ENCODE measurements at places on chromosomes 12 and 14.

- DNase-seq, result no peak
Measured at GRCh38 chr12:44157359-44157758, 321.5 kb downstream of the TMEM117 start.

GRCh38 chr14:60655898-60656685 lies 6.8 kb upstream of the SIX1 start:
- DNase-seq, result no peak

DNA sequence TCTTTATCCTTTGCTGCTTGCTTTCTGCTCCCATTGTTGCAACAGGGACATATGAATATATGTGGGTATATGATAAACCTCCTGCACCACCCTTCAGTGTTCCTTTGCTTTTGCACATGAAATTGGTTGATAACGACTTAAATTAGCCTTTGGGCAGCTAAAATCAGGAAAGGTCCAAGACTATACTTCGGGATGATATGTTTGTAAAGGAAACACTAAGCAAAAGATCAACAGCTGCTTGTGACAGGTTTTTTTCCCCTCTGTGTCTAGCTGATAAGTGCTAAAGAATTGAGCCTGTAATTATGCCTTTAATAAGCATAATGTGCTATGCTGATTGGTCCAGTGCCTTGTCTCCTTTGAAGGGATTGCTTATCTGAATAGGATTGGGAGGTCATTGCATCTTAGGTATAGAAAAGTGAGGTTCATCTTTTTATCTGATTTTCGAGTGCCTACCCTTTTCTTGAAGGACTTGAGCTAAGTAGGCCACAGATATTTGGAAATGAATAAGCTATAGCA lies 59.4 kb downstream of the PPHLN1 start:
- DNase-seq, result no peak

- peak; percentile 78 for DNase-seq
Measured at GRCh38 chr14:100434033-100434601, 111.0 kb downstream of the SLC25A47 start.

DNA sequence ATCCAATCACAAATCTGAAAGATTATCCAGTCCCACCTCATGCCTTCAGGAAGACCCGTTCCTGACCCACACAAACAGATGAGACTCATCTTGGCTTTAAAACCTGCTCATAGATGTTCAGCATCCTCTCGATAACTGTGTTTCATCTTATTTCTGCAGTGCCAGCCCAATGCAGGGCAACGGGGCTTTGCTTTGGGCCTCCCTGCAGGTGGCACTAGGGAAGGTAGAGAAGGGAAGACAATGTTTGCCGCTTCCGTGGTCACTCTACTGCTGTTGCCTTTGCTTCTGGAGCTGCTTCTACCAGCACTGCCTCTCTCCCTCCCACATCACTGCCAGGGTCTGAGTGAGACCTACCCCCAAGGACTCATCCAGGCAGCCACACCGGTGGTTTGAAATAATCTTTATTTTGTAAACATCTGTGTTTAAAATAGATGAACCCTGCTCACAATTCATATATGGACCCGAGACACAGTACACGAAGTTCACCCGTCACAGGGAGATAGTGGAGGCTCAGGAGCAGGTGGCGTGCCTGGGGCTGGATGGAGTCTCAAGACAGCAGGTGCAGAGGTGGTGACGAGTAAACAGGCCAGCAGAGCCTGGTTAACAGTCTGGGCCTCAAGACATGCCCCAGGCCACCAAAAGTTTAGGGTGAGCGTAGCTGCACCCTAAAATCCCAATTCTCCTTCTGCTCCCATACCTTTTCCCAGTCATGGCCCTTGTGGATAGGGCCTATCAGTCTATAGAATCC lies 3.1 kb upstream of the GPX2 start:
- DNase-seq, result no peak

DNA sequence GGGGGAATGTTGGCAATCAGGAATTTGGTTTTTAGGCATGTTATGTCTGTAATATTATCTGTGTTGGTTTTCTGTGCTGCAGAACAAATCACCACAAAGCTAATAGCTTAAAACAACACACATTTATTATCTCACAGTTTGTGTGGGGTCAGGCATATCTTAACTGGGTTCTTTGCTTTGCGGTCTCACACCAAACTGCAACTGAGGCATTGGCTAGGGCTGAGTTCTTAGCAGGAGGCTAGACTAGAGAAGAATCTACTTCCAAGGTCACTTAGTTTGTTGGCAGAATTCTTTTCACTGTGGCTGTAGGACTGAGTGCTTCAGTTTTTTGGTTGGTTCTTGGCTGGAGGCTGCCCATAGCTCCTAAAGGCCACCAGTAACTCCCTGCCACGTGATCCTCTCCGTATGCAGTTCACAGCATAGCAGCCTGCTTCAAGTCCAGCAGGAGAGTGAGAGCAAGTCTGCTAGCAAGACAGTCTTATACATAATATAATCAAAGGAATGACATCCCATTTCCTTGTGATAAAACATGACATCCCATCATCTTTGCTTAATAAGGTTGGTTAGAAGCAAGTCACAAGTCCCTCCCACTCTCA lies 21.6 kb downstream of the ATF1 start:
- no peak for DNase-seq

- no peak for DNase-seq
Measured at GRCh38 chr12:76464631-76465166, 94.9 kb downstream of the OSBPL8 start.

GRCh38 chr12:30814295-30814655 lies 59.5 kb upstream of the CAPRIN2 start:
- DNase-seq, result no peak

- no peak for DNase-seq
Measured at GRCh38 chr12:121222847-121223246, 12.9 kb downstream of the P2RX4 start.

DNA sequence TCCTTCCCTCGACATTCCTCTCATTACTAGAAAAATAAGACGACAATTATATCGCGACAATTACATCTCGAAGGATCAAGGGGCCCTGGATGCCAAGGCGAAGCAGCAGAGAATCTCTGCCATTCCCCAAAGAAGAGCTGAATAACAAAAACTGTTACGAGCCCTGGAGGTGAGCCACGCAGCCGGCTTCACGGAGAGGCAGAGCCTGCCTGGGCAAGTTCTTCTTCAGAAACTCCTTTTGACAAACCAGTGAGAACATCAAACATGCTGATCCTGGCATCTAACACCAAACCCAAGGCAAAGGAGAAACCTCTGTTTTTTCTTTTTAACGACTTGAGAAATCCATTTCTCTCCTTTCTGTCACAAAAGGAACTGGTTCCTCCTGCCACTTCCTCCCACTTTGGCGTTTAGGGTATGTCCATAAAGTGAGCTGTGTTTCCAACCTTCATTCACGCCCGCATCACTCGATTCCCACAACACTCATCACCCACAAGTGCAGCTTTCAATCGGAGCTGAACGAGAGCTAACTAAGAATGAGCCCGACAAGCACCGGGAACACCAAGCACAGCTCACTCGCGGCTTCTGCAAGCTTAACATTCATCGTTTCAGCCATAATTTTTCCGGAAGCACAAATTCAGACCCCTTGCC lies 21.5 kb downstream of the CCDC88C start:
- no peak for DNase-seq

All from AML-193 (cell line).